ENCODE measurements at places on chromosomes 3 and 15.

GRCh38 chr15:95953032-95953431 is 377.5 kb upstream of the NR2F2 start:
- no peak for DNase-seq

- DNase-seq = no peak
Observed at GRCh38 chr3:65436580-65436979, 602.1 kb downstream of the MAGI1 start.

DNA sequence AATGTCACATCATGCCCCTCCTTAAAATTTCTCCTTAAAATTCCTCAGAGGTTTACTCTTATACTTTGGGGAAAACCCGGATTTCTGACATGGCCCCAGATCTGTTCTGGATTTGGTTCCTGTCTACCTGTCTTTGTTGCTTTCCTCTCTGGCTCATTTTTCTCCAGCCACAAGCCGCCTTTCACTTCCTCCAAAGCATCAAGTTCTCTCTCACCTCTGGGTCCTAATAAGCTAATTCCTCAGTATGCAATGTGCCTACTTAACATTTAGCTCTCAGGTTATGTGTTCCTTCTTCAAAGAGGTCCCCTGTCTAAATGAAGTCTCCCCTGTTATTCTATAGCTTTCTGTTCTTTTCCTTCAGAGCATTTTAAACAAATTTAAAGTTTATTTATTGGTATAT is 16.1 kb downstream of the HMG20A start:
- DNase-seq = no peak

- DNase-seq = no peak
Observed at GRCh38 chr3:141341536-141341935, 26.8 kb upstream of the ZBTB38 start.

DNA sequence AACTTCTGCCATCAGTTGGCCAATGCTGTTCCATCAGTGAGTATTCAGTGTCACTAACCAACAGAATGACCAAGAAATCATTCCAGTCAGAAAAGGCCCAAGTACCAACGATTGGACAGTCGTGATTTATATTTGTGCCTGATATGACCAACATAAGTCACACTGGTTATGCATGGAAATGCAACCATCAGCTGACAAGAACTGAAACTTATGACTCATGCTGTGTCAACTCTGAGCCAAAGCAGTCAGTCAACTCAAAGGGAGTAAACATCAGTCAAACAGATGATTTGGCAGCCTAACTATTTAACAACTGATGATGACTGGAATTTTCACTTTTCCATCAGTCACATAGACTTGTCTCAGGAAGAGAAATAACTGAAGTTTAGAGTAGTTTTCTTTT is 142.4 kb downstream of the ANXA2 start:
- DNase-seq = no peak

DNA sequence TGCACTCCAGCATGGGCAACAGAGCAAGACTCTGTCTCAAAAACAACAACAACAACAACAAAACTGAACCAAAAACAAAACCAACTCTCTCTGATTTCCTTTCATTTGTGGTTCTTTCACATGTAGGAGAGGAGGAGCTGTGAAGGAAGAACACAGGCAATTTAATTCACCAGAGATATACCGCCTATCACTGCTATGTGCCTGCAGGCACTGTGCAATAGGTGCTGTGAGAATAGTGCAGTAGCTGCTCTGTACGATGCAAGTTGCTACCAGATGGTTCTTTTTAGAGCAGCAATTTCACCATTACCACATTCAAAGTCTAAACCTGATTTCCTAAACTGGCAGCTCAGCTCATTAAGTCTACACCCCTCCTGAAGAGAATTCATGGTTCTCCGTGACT is 11.3 kb upstream of the PROK2 start:
- DNase-seq = no peak

DNA sequence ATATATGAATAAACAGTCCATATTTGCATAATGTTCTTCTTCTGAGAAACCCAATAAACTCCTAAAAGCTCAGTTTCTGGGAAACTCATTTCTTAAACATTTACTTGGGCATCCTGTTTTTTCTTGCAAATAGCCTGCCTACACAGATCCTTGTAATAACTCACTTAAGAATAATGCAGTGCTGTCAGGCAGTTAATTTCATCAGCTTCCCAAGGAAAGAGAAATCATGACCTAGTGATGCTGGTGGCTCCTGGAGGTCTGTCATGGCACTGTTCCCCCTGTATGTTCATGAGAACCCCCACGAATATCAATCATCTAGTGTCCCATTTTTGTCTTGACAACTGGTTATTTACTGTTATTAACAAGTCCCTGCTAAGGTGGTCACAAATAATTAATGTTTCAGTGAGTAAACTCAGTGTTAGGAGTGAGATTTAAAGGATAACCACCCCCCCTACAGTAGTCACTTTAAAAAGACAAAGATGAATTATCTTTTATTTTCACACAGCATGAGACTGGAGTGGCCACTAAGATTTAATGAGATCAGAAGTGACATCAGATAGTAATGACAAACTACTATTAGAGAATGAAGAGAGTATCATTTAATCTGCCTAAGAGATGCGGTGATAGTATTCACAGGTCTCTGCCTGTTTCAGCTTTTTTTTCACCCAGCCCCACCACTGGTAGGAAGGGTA is 279.5 kb upstream of the NECTIN3 start:
- DNase-seq = no peak

- no peak for DNase-seq
Observed at GRCh38 chr15:51075826-51076523, 18.7 kb downstream of the TNFAIP8L3 start.

DNA sequence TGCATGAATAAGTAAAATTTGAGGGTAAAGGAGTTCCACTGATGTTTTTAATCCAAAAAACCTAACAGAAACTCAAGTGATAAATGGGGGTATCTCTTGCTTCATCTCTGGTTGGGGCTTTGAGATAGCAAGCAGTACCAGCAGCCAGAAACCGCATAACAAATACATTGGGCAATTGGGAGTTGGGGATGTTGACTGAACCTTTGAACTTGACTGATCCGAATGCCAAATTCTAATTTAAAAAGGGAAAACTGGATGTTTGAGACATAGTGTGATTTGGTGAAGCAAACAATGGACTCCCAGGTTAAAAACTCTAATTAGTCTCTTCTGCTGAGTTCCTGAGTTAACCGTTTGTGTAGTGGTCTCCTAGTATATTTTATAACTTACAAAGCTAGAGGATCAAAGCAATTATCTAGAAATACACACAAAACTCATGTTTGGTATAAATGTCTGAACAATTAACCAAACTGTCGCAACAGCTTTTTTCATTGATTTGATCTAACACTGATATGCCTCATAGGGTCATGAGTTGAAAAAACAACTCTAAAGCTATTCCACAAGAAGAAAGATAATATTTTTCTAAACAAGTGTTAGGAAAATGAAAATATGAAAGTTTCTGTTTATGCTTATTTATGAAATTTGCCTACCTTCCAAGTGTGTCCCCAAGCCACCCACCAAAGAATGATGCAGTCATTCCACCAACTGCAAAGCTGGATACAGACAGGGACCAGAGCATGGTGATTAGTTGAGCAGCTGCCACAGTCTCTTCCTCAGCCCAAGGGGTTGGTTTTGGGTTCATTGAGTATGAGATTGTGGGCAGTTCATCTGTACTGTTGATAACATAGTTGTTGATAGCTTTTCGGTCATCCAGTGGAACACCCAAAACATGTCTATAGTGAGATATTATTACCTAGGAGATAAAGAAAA is 12.4 kb downstream of the SLC2A2 start:
- DNase-seq = no peak

DNA sequence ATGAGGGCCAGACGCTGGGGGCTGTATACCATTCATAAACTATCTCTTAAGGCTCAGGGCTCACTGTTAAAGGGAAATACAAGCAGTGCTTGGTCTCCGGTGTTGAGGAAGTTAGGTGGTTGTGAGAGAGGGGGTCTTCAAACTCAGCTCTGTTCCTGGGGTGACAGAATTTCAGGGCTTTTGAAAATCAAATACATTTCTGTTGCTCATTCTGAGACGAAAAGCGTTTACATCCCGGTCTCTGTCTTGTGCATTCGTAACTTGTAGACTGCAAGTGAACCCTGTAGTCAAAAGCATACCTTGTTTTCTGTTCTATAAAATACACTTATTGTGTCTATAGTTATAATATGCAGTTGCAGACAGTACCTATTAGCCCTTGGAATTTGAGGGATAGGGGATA is 1.7 kb downstream of the SLCO3A1 start:
- DNase-seq = no peak

DNA sequence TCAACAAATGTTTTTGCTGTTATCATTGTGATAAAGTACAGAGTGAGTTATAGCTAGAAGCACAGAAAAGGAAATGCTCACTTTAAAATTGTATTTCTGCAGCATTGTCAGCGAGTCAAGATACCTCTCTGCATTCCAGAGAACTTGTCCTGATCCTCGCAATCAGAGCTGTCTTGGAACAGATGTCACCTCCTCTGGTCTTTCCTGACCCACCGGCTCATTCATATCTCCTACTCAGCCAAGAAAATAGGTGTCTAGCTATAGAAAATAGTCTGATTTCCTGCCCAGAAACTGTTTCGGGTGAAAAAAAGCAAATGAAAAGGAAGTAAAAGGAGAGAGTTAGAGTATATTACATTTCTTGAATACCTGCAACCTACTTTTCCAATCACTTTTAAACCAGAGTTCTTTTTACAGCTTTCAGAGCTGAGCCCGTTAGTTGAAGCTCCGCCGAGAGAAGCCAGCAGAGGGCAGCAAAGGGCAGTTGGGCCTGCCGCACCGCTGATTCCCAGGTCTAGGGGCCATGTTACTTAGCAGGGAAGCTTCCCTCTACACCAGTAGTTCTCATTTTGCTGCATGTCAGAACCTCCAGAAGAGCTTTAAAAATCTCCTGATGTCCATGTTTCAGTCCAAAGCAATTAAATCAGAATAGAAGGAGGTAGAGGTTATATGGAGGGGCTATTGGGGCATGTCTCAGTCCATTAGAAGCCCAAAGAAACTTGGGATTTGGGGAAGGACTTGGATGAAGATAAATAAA is 185.7 kb upstream of the THRB start:
- DNase-seq = no peak

- no peak for DNase-seq
Observed at GRCh38 chr15:68380456-68380855, 51.5 kb downstream of the ITGA11 start.

GRCh38 chr15:70280781-70281180 is 183.1 kb upstream of the TLE3 start:
- no peak for DNase-seq

DNA sequence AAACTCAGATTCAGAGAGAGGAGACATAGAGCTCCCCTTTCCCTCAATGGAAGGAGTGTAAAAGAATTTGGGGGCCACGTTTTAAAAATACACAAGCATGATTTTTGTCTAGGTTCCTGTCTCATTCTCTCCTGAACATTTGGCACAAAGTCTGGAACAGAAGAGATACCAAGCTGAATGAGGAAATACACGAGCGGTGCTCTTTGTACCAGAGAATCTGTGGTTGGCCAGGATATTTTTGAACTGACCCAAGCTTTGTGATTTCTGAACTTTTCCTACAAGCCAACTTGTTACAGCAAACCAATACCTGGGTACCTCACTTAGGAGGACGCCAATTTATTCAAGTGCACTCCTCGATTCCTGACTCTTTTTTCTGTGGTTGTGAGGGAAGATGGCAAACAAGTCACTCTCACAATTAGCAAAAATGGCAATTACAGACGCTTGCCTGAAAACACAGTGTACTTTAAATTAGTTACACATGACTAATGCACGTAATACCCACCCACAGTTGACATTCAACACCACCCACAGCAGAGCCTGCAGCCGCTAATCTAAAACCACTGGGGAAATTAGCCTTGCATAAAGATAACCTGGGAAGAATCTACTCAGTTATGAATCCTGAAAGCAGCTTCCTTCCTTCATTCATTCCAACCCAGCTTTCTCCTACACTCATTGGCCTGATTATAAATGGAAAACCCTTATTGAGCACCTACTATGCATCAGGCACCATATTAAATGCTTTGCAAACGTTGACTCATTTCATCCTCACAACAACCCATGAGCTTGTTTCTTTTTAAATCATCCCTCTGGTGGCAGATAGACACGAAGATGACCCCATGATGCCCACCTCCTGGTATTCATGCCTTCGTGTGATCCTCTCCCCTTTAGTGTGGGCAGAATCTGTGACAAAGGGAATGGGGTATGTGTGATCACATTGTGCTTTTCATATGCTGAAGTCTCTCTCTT is 293.5 kb downstream of the KBTBD8 start:
- no peak for DNase-seq

GRCh38 chr3:171984883-171985282 is 54.5 kb upstream of the FNDC3B start:
- DNase-seq = no peak

- no peak for DNase-seq
Observed at GRCh38 chr3:15633159-15633558, 31.6 kb downstream of the BTD start.

GRCh38 chr3:46656778-46657556 is 36.5 kb downstream of the ALS2CL start:
- DNase-seq = no peak

GRCh38 chr3:180630371-180630770 is 28.4 kb downstream of the TTC14 start:
- no peak for DNase-seq

DNA sequence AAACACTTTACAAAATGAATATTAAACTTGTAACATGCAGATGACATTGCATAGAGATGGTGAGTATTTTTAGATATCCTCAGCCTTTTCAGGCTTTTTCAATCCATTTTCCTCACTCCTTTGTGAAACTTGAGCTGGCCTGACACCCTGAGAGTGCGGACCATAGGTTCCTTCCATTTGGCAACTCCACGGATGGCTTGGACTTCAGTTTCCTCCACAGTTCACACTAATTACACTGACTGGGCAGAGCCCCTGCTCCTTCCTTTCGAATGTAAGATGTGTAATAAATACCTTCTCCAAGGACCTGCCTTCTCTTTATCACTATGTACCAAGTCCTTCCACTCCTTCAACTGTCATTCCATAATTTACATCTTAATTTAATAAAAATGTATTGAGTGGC is 141.7 kb upstream of the LRIG1 start:
- no peak for DNase-seq

DNA sequence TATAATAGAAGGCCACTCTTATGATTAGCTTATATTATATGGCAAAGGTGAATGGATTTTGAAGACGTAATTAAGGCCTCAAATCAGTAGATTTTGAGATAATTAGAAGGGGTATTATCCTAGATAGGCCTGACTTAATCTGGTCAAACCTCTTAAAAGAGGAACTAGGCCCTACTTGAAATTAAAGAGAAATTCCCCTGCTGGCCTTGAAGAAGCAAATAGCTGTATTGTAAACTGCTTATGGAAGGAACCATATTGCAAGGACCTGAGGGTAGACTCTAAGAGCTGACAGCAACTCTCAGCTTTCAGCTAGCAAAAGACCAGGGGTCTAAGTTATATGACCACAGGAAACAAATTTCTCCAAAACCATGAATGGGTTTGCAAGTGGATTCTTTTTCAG is 219.0 kb upstream of the ONECUT1 start:
- DNase-seq = no peak

DNA sequence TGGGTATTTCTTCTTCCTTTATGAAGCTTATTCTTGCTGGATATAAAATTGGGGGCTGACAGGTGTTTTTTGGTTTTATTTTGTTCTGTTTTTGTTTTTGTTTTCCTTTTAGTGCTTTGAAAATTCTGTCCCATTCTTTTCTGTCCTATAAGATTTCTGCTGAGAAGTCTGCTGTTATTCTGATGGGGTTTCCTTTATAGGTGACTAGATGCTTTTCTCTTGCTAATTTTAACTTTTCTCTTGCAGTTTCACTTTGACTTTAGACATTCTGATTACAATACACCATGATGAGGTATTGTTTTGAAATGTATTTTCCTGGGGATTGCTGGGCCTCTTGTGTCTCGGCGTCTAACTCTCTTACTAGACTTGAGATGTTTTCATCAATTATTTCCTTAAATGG is 22.8 kb downstream of the TTC14 start:
- no peak for DNase-seq

Data from iPS DF 6.9 (cell line).